ENCODE measurements at places on chromosomes 13 and 19.

DNA sequence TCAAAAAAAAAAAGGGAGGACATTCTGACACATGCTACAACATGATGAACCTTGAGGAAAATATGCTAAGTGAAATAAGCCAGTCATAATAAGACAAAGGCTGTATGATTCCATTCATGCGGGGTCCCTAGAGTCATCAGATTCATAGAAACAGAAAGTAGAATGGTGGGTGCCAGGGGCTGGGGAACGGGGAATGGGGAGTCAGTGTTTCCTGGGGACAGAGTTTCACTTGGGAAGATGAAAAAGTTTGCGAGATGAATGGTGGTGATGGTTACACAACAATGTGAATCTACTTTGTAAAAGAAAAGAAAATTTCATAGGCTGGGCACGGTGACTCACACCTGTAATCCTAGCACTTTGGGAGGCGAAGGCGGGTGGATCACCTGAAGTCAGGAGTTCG, 6.1 kb upstream of the CLEC4G start:
- DNase-seq, result no peak

DNA sequence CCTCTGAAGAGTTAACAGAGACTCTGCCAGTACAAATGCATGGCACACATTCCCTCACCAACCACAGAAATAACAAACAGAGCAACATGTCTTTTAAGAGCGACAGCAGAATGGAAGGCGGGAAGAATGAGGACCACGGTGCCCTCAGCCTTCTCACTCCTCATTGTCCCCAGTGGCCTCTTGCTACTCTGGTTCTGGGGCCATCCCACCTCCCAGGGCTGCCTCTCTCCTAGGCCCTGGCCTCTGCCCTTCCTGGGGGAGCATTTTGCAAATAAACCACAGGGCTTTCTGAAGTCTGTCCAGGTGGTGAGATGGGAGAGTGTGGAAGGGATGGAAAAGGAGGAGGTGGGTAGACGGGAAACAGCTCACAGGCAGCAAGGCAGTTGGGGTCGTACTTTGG, 28.3 kb downstream of the CYP2B6 start:
- DNase-seq, result no peak

DNA sequence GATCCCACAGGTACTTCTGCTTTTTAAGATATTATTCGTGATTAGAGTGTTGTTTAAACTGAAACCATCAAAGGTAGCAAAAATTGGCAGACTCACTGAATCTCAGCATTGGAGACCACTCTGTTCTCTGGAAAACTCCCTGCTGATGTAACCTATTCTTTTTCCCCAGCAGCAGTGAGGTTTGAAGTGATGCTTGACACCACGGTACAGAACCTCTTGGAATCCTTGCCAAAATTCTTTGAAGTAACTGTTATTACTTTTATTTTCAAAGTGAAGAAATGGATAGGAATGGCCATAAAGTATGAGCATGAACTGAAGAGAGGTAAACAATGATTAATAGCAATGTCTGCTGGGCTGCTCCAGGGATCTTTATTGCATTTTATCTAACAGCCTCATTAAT, 66.4 kb upstream of the KL start:
- no peak for DNase-seq

- DNase-seq, result no peak
Measured at GRCh38 chr13:60655256-60655655, 258.2 kb downstream of the TDRD3 start.

DNA sequence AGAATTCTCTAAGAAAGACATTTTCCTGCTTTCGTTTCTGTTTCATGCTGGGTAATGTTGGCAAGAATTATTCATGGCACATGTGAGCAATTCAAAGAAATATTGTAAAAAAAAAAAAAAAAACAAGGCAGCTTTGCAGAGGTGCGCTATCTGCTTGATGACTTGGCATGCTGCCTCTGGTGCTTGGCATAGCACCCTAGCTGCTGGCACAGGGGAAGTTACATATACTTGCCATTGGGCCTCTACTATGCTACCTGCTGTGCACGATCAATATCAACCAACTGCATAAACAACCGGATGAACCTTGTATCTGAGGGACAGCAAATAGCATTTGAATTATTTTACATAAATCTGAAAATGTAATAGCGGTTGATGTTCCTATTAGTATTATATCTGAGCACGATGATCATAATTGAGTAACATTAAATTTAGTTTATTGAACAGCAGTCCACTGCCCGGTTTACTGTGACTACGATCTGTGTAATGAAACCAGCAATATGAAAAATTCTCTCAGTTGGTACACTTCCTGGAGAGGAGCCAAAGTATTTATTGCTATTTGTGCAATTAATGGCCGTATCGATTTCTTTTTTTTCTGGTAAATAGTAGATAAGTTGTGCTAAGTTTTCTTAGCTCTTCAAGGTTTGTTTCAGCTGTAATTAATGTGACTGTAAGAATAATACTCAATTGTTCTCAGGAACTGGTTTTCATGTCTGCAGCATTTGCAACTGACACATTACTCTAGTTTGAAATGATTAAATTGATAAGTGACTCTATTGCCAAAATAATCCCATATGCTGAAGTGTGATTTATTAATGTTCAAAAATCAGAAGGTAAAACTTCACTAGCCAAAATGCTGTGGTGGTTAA, 717.3 kb downstream of the DACH1 start:
- no peak for DNase-seq

GRCh38 chr13:113947311-113948033, 26.4 kb downstream of the C13orf46 start:
- DNase-seq, result no peak

- no peak for DNase-seq
Measured at GRCh38 chr13:90717451-90717936, 630.0 kb upstream of the MIR17HG start.

DNA sequence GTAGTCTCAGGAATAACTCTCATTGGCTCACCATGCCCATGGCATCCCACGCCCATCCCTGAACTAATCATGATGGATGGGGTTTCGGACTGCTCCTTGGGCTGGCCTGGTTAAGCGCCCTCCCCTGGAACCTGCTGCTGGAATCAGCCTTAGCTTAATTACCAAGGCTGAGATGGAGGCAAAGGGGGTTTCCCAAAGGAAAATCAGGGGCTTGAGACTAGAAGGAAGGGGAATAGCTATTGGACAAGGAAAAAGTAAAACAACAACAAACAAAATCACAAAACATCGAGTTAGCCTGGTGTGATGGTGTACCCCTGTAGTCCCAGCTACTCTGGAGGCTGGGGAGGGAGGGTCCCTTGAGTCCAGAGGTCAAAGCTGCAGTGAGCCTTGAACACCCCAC, 25.7 kb upstream of the SHKBP1 start:
- DNase-seq, result no peak

DNA sequence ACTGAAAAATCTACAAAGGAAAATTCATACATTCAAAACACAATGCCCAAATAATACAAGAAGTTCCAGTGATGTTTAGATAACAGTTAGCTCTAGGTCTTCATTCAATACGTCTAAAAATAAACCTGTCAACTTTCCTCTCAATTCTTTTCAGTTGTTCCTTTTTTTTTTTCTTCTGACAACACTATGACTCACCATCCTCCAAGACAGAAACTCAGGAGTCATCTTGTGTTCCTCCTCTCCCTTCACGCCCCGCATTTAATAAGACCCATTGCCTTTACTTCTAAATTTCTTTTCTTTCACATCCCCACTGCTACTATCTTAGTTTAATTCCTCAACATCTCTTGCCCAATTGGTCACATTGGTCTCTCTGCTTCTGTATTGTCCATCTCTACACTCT, 759.9 kb downstream of the GPC5 start:
- DNase-seq, result no peak

DNA sequence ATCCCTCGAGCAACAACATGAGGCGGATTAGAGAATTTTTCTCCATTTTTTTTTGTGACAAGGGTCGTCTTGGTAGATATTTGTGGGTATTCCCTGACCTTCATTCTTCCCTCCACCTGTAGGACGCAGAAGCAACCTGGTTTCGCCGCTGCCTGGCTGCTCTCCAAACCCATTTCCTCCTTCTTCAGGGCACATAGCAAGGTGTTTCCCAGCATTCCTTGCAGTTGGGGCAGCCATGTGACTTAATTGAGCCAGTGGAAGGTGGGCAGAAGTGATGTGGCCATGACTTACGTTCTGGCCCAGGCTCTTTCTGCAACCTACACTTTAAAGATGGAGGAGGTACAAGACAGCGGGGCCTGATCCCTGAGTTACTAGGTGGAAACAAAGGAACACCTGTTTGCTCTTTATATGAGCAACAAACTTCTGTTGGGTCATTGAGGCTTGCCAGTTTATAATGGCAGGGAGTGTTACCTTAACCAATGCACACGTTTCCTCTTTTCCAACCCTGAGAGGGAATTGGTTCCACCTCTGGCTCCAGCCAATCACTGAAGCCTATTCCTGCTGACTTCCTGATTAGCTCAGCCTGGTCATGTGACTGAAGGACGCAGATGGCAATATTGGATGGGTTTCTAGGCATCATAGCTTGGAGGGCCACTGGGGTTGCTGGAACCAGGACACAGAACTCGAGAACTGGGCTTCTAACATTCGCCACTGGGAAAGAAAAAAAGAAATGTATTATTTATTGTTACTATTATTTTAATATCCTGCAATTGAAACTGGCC, 30.8 kb upstream of the ZNRF4 start:
- no peak for DNase-seq

All from hematopoietic multipotent progenitor cell treated with erythropoietin and hydrocortisone succinate and interleukin-3 and kit ligand, for 15 days (in vitro differentiated cells).